Cardiac fibroblast (primary cell): ENCODE measurements at places on chromosomes 13 and 19.

DNA sequence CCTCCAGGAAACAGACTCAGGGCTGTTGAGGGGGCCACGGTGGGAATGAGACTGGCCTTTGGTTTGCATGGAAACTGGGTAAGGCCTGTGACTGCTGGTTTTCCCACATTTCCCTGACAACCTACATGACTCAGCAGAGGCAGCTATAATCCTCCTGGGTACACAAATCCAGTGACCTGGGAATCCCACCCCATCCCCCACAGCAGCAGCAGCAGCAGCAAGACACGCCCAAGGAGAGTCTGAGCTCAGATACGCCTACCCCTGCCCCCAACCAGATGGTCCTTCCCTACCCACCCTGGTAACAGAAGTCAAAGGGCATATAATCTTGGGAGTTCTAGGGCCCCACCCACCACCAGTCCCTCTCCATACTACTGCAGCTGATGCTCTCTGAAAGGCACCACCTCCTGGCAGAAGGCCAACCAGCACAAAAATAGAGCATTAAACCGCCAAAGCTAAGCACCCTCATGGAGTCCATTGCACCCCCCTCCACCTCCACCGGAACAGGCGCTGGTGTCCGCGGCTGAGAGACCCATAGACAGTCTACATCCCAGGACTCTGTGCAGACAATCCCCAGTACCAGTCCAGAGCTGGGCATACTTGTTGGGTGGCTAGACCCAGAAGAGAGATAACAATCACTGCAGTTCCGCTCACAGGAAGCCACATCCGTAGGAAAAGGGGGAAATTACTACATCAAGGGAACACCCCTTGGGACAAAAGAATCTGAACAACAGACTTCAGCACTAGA, 237.2 kb upstream of the SPRY2 start:
- DNase-seq: no peak

- DNase-seq: peak; percentile 42
Measured at GRCh38 chr13:39036212-39036611, 1.7 kb downstream of the PROSER1 start.

GRCh38 chr19:51503286-51503817, 1.8 kb upstream of the SIGLEC12 start:
- DNase-seq: no peak

DNA sequence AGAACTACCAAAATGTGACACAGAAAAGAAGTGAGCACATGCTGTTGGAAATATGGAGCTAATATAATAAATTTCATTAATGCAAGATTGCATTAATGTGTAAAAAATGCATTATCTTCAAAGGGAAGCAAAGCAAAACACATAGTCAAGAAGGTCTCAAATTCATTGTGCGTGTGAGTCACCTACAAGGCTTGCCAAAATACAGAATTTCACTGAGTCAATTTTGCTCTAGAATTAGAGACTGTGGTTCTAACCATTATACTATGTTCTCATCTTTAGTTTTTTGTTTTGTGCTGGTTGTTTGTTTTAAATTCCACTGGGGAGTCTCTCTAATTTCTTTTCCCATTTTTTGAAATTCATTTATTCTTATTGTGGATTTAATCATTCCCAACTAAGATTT, 149.8 kb upstream of the SLITRK1 start:
- DNase-seq: no peak

- no peak for DNase-seq
Measured at GRCh38 chr13:43489233-43489632, 297.5 kb downstream of the ENOX1 start.

DNA sequence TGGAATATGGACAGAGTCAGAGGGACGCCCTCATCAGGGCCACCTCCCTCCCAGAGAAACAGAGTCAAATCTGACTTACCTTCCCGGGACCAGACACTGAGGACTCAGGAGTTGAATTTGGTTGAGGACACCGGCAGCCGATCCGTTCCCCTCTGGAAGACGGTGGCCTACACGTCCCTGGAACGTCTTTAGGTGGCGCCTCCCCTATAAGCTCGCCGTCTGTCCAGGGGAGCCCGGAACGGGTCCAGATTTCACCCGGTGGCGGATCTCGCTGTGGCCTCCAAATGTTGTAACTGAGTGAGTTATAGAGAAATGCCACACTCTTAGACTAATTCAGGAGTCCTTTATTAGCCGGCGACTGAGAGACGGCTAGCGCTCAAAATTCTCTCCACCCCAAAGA, 9.0 kb downstream of the TNFSF14 start:
- DNase-seq: no peak

GRCh38 chr13:36133950-36134626, 2.9 kb upstream of the DCLK1 start:
- DNase-seq: peak; percentile 19

DNA sequence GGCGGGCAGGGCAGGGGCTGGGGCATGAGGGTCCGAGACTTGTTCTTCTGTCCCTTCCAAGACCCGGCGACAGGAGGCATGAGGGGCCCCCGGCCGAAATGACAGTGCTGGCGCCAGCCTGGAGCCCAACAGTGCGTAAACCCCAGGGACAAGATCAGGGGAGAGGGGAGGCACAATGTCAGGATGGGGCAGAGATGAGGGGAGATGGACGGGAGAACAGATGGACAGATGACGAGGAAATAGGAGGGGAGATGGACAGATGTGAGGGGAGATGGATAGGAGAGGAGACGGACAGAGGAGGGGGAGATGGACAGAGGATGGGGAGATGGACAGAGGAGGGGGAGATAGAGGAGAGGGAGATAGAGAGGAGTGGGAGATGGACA, 518 bp downstream of the FLT3LG start:
- DNase-seq: no peak

DNA sequence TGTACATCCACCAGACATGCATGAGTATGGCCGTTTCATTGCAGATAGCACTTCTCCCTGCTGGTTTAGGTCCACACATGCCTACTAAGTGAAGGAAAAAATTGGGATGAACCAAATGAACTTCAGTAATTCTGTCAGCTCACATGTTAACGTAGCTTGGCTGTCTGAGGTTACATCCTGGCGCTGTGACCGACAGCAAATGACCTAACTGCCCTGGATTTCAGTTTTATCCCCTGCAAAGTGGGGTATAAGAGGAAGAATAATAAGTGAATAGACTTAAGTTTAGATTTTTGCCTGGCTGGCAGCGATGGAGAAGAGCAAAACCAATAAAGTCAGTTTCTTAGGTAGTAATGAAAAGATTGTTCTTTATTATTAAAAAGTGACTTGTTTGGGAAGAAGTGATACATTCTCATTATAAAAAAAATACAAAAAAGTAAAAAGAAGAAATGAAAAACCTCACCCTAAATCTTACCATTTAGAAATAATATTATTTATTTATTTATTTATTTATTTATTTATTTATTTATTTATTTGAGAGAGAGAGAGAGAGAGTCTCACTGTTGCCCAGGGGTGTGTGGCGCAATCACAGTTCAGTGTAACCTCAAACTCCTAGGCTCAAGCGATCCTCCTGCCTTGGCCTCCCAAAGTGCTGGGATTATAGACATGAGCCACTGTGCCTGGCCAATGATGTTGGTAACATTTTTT, 4.2 kb upstream of the RNF113B start:
- DNase-seq: no peak

- no peak for DNase-seq
Measured at GRCh38 chr19:51566489-51567100, 4.5 kb upstream of the ZNF175 start.

DNA sequence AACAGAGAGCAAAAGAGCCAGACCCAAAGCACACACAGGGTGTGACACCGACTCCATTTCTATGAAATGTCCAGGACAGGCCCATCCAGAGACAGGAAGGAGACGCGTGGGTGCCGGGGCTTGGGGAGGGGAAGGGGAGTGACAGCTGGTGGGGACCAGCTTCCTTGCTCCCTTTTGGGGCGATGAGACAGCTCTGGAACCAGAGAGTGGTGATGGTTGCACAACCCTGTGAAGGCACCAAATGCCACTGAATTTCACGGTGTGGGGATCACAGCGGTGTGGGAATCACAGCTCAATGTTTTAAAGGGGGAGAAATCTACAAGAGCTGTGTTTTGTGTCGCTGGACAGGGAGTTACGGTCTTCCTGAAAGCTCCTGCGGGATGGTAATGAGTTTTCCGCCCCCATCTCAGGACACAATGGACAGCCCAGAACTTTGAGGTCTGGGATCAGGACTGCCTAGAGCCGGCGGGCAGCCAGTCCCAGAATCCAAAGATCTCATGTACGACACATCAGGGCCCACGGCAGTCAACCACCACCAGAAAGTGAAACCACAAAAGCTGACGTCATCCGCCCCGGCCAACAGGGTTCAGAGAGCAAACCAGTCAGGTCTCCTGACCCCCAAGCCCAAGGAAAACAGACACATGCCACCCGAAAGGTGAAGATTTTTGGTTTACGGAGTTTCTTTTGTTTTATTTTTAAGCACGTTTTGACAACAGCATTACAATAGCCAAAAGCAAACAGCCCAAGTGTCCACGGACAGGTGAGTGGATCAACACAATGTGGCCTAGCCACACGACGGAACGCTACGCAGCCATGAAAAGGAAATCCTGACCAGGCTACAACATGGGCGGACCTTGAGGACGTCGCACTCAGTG, 7.3 kb downstream of the SGTA start:
- peak; percentile 72 for DNase-seq

GRCh38 chr13:46516599-46517338, 36.2 kb upstream of the LRCH1 start:
- DNase-seq: peak; percentile 70

GRCh38 chr19:16773259-16773658, 53.6 kb downstream of the NWD1 start:
- no peak for DNase-seq

GRCh38 chr19:7869453-7869909, 4.7 kb downstream of the PRR36 start:
- peak; percentile 47 for DNase-seq
